ENCODE measurements at places on chromosomes 11 and 22. TPM values are rescaled to one million over a fixed set of nuclear protein-coding genes. Genes with fewer than 3 reads are reported as not detected.

The OR4A16 gene
- total RNA-seq = not detected

The RANBP1 gene
- total RNA-seq = 731 TPM

The ZNF214 gene
- total RNA-seq = 5.5 TPM

The KRTAP5-10 gene
- total RNA-seq = not detected

The STIM1 gene
- 22.7 TPM for total RNA-seq

The PYGM gene
- total RNA-seq = 0.25 TPM

The CDC42EP2 gene
- total RNA-seq = 2.5 TPM

The OR1S2 gene
- total RNA-seq = not detected

The FBLN1 gene
- 1.0 TPM for total RNA-seq

The SCGB1C1 gene
- not detected for total RNA-seq

The MPEG1 gene
- not detected for total RNA-seq

The CRYBB1 gene
- not detected for total RNA-seq

DNA sequence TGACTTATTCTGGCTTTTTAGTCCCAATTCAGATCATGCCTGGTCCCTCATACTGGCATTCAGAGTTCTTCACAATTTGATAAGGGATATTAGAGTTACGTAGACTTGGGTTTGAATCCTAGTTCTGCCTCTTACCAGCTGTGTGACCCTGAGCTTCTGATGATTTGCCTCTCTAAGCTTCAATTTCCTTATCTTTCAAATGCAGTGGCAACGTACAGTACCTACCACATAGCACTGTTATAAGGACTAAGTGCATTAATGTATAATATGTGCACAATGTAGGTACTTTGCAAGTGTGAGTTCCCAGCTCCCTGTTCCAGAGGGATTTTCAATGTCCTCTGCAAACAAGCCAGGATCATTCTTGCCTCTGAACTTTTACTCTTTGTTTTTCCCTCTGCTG, 7.3 kb downstream of the RHOG start:
- no peak for DNase-seq

DNA sequence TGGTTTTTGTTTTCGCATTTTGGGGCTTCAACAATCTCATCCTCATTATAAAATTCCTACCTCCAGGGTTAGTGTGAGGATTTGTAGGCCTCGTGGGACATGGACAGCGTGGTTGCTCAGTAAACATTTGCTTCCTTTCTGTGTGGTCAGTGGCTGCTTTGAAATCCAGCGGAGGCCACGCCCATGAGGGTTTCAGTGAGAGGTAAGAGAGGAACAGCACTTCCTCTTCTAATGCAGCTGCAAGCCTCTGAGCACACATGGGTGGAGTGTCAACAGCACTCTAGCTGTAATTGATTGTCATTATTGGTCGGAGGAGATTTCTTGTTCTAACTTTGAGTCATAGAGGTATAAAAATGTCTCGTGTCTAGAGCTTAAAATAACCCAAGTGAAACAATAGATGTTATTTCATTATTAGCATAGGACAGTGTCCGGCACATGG, 6.0 kb upstream of the ARHGAP42 start:
- peak; percentile 88 for DNase-seq

DNA sequence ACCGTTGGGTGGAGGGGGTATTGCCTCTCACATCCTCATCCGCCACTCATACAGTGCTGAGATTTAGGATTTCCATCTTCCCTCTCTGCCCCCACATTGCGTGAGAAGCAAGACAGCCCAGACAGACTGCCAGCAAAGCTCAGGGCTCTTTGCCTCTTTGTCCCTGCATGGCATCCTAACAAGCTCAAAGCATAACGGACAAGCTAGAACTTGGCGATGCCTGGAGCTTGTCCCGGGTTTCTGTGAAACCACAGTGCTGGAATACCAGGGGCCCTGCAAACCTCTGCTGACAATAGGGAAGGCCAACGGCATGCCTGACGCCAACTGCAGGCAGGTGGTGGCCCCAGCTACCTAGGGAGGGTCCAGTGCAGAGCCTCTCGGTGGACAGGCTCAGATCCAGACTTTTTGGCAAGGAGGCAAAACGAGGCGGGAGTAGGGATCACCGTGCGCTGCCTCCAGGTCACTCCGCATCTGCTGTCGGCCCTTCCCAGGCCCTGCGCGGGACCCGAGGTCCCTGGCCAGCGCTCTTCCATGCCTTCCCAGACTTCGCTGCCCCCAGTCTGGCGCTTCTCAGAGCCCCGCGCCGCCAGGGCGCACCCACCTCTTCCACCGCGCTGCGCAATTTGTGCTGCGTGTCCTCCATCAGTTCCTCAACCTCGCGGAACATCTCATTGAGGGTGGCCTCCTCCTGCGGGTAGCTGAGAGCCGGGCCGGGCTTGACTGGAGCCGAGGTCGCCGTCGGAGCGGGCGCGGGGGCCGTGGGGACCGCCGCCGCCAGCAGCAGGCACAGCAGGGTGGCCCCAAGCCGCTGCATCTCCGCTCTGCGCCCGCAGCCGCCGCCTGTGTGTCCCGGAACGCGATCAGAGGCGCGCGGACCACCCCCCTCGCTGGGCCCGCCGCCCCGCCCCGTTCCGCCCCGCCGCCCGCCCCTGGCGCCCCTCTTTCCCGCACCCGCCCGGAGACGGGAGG, at the start of gene DKK3:
DKK3 (minus strand) TSS at position 858 of the 969 bp plus-strand sequence; CDS start at position 814, 44 bp downstream.
- peak; percentile 30 for DNase-seq

GRCh38 chr22:30731658-30732057, 37.0 kb downstream of the OSBP2 start:
- DNase-seq = no peak

GRCh38 chr11:27703481-27703880, 3.2 kb upstream of the BDNF start:
- DNase-seq = peak; percentile 75

- DNase-seq = no peak
Measured at GRCh38 chr11:79794484-79795393, 353.9 kb upstream of the TENM4 start.

GRCh38 chr11:89405629-89406028, 85.5 kb downstream of the NOX4 start:
- DNase-seq = peak; percentile 4

- DNase-seq = no peak
Measured at GRCh38 chr22:20829491-20830134, 29.0 kb downstream of the PI4KA start.

- no peak for DNase-seq
Measured at GRCh38 chr11:12017243-12017678, 8.8 kb upstream of the DKK3 start.

GRCh38 chr11:35089666-35090065, 49.3 kb upstream of the CD44 start:
- no peak for DNase-seq

DNA sequence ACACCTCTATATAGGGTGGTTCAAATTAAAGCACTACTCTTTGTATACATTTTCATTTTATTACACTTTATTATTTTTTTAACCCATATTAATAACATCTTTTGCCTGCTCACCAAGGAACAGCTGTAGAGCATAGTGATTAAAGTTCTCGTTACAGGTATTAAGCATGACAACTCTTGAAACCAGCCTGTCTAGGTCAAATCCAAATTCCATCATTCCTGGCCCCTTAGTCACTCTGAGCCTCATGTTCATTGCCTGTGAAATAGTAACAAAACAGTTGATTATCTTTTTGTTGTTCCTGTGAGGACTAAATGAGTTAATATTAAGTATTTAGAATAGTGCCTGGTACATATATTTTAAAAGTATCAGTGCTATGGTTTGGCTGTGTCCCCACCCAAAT, 334.5 kb downstream of the RAB38 start:
- DNase-seq = no peak

- no peak for DNase-seq
Measured at GRCh38 chr11:113322158-113322557, 7.8 kb downstream of the TTC12 start.

GRCh38 chr11:74316772-74317505, 5.5 kb upstream of the P4HA3 start:
- no peak for DNase-seq

- no peak for DNase-seq
Measured at GRCh38 chr11:44645827-44646226, 80.4 kb downstream of the CD82 start.

- DNase-seq = no peak
Measured at GRCh38 chr22:26804315-26804714, 146.9 kb downstream of the MIAT start.

GRCh38 chr11:119445850-119446249, 22.9 kb upstream of the THY1 start:
- no peak for DNase-seq

DNA sequence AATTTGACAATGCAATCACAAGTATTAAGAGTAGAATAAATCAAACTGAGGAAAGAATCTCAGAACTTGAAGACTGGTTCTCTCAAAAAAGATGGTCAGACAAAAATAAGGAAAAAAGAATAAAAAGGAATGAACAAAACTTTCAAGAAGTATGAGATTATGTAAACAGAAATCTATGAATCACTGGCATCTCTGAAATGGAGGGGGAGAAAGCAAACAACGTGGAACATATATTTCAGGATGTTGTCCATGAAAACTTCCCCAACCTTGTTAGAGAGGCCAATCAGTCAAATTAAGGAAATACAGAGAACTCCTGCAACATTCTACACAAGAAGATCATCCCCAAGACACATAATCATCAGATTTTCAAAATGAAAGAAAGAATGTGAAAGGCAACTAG, 235.7 kb downstream of the SBF2 start:
- no peak for DNase-seq

DNA sequence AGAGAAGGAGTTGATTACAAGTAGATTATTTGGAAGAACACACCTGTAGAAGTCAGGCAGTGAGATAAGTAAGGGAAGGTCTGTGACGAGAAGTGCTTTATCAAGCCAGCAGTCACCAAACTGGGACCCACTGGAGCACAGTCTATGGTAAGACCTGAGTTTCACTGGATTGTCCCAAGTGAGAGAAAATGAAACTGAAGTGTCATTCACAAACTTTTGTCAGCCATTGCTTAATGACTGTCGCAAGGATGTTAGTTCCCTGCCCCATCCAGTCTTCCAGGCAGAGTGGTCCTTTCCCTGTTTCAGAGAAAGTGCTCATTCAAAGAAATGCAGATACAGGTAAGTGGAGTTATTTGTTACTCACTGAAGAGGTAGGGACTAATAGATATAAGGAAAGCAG, 728.0 kb upstream of the TENM4 start:
- DNase-seq = no peak

- DNase-seq = no peak
Measured at GRCh38 chr11:64809781-64810241, 540 bp downstream of the MEN1 start.

DNA sequence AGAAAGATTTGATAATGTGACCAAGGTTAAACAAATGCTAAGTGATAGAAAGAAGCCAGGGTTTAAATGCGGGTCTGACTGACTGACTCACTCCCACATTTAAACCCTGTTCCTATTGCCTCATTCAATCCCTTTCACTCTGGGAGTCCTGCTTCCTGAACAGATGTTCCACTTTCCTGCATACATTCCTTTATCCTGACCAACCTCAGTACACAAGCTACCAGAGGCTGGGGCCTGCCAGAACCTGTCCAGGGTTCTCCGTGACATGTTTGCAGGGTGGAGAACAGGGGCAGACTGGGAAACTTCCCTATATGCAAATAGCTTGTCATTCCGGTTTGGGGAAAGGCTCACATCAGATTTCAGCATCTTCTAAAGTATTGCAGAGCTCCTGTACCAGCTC, 3.0 kb upstream of the ANKK1 start:
- peak; percentile 91 for DNase-seq

DNA sequence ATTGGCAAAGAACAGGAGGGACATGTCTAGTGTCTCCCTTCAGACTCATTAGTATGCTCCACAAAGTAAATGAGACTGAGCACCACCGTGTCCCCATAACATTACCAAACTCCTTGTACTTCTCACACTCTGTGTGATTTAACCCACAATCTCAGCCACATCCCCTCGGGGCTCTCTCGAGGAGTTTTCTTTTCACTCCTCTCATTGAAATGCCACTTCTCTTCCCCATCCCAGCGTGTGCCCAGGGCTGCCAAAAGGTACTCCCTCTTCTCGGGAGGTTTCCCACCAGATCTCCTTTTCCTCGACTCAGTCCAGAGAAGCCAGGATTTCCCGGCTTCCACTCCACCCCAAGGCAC, 1.1 kb downstream of the RBFOX2 start:
- no peak for DNase-seq

GRCh38 chr11:61762798-61763197, 10.4 kb downstream of the MYRF start:
- no peak for DNase-seq

DNA sequence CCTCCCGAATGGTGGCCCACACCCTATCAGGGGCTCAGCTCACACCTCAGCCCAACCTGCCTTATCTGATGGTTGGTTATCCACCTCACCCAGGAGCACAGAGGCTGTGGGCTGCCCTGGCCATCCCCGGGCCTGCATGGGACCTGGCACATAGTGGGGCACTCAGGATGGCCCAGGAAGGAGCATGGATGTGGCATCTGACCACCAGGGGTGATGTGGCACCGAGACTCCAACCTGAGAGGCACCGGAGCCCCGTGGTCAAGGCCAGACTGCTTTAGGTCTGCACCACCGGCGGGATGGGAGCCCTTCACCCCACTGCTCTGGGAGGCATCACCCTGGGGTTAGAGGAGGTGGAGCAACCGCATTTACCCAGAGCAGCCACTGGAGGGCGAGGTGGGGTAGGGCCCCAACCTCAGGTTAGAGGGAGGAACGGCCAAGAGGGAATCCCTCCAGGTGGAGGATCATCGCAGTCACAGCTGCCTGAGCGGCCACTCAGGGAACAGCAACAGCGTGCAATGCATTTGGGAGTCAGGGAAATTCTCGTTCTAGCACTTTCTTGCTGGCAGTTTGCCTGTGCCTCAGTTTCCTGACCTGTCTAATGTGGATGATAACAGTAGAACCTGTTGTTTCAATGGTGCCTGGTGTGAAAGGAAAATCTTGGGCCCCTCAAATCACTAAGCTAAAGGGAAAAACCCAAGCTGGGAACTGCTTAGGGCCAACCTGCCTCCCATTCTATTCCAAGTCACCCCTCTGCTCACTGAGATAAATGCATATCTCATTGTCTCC, 52.9 kb upstream of the CARS1 start:
- DNase-seq = no peak

- DNase-seq = no peak
Measured at GRCh38 chr11:125338886-125339811, 156.9 kb downstream of the FEZ1 start.
